Activated T-cell treated with anti-CD3 and anti-CD28 coated beads, Interleukin-2, amount 50 U/mL, for 4 hours (primary cell): ENCODE measurements at places on chromosomes 3 and 15. TPM values are rescaled to one million over a fixed set of nuclear protein-coding genes. Genes with fewer than 3 reads are reported as not detected.

- DNase-seq, result no peak
Measured at GRCh38 chr3:54228806-54229205, 106.5 kb downstream of the CACNA2D3 start.

DNA sequence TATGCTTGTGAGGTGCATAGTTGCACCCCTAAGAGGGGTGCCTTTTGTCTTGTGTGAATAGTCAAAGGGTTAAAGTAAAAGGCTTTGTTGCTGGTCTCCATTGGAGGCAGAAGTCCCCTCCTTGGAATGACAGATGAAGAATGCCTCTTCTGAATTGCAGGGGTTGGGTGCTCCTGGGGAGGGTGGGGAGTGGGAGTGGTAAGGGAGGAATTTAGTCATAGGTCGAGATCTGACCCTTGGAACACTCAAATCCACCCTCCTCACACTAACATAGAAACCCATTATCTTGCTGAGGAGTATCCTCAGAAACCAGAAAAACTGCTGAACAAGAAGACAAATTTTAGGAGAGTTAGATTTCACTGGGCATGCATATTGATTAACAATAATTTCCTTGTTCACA, 4.7 kb downstream of the CTXND1 start:
- no peak for DNase-seq

- DNase-seq, result no peak
Measured at GRCh38 chr3:78455712-78456433, 1311.9 kb downstream of the ROBO1 start.

The THOC7 gene
- 70.5 TPM for total RNA-seq

The SLC22A14 gene
- total RNA-seq, result not detected
